Liver (tissue), 10 donors: ENCODE measurements at places on chromosomes 5 and 9. TPM values are rescaled to one million over a fixed set of nuclear protein-coding genes. Genes with fewer than 3 reads are reported as not detected.

The DPM2 gene
- total RNA-seq = 9.3 TPM

The ACOT12 gene
- total RNA-seq = 16.9 TPM

The TAF1L gene
- total RNA-seq = not detected

The IL4 gene
- total RNA-seq = not detected

The SHC3 gene
- total RNA-seq = 0.05 TPM

The AOPEP gene
- 77.1 TPM for total RNA-seq

The KIF4B gene
- total RNA-seq = 0.05 TPM
